ENCODE measurements at places on chromosomes 1 and 21.

DNA sequence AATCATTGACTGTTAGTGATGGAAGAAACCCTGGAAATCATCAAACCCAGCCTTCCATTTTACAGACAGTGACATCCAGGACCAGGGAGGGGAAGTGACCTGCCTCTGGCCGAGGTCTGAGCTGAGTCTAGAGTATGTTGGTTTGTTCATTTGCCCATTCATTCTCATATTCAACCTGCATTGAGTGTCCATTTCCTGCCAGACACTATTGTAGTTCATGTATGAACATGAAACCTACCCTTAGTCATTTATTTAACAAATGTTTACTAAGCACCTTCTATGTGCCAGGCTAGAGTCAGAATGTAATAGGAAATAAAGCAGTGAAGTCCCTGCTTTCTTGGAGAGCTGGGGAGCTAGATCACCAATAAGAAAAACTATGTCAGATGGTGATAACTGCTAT lies 51.3 kb downstream of the KCND3 start:
- no peak for DNase-seq

- DNase-seq, result no peak
Observed at GRCh38 chr1:7398982-7399381, 372.1 kb upstream of the VAMP3 start.

DNA sequence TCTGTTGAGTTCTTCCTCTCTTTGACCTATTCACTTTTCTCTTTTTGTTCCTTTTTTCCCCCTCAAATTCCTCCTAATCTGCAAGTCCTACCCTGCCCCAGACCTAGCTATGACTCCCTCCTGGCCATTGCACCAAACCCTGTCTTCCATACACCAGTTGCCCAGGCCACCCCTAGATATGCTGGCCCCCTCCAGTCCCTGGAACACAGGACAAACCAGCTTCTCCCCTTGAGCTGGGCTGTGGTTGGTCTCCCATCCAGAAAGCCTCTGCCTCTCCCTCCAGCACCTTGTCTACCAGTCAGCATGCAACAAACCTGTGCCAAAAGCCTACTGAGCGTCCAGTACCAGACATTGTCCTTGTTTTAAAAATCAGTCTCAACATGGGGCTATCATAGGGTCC lies 59.4 kb downstream of the ELK4 start:
- no peak for DNase-seq

DNA sequence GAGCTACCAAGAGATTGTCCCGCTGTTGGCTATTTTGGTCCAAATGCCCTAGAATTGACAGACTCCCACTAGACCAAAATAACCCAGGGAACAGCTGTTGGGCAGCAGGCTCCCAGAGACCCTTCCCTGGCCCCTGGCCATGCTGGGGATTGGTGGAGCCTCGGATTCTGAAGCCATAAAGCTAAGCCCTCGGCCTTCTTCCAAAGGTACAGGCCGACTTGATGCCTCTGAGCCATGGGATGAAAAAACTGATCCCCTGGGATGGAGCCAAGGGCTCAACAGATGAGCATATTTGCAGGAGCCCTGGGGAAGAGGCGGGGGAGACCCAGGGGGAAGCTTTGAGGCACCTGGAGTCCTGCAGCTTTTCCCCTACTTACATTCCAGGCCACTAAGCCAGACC lies 1.0 kb upstream of the LRRC38 start:
- no peak for DNase-seq

- no peak for DNase-seq
Observed at GRCh38 chr1:58815686-58816071, 31.8 kb upstream of the JUN start.

DNA sequence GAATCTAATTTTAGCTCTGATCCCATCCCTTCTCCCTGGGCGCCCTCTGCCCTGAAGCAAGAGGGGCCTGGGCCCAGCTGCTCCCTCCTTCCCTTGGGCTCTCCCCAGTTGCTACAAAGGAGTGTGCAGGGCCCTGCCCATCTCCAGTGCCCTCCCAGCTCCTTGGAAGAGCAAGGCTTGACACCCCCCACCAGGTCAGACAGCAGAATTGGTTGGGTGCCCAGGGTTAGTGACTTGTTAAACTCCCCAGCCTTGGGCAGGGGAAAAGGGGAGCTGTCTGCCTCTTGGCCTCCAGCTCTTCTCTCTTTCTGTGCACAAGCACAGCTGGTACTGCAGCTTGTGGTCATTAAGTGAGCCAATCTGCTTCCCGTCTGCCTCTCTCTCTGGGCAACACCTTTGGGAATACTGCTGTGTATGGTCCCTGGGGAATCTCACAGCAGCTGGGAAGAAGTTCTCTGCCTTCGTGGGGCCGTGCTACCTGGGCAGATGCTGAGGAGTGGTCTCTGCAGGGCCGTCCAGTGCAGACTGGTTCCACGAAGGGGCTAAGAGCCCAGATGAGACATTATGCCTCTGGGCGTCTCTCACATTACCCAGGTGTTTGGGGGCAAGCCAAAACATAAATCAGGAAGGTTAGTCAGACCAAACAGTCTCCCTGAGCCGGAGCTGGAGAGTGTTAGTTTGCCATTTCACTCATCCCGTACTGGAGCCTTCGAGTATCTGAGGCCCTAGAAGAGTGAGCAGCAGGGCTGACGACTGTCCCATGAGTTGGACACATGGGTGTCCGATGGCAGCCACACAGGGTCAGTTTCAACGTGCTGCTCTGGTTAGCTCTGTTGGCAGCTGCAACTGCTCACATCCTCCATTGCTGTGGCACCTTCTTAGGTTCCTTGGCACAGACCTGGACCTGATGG lies 37.3 kb downstream of the TMEM53 start:
- DNase-seq, result no peak

- no peak for DNase-seq
Observed at GRCh38 chr1:236636017-236636416, 31.7 kb upstream of the HEATR1 start.

DNA sequence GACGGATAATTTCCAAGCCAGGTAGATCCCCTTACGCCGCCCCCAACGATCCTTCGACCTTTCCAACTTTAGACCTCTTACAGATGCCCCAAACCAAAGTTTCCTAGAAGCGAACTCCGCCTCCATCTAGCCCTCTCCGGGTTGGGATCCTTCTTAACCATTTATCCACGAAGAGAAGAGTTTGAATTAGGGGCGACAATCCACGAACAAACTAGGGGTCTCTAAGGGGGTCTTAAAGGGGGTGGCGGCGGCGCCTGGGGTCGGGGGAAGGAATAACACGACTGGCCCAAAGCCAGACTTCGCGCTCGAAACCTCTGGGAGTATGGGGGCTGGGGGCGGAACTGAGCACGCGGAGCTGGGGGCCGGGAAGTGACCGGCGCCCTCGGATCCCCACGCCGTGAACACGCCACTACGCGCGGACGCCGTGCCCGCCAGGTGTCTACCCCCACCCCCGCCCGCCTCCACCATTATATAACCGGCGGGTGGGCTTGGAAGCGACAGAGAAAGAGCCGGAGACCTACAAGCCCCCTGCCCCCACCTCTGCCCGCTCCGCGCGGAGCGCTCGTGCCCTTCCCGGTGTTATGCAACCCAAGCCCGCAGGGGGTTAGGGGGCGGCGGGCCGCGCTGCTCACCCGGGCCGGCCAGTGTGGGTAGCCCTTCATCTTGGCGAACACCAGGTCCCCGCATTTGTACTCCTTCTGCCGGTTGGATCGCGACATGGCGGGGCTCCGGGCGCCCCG lies 594 bp downstream of the HDGF start:
- DNase-seq, result peak; percentile 33

DNA sequence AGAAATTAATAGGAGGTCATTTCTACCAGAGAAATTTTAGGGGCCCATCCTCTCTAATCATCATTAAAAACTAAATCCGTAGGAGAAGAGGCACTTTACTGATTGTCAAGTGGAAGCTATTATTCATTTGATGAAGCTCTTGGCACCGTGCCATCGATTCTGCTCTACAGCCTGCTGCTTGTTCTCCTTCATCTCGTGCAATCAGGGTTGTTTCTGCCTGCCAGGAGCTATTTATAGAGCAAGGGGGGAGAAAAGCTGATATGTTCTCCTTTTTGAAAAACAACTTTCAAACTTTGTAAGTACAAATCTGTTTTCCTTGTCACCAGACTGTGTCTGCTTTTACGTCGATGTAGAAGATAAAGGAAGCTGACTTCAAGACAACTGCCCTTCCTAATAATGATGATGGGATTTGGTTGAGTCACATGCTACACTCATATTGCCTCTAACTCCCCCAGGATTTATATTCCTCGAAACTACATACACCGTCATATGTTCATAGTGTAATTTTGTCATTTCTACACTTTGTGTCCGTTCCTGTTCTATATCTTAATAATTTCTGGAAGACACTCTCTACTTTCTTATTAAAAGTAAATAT lies 169.6 kb upstream of the LHX8 start:
- no peak for DNase-seq

- DNase-seq, result no peak
Observed at GRCh38 chr1:30656171-30656940, 67.0 kb downstream of the MATN1 start.

DNA sequence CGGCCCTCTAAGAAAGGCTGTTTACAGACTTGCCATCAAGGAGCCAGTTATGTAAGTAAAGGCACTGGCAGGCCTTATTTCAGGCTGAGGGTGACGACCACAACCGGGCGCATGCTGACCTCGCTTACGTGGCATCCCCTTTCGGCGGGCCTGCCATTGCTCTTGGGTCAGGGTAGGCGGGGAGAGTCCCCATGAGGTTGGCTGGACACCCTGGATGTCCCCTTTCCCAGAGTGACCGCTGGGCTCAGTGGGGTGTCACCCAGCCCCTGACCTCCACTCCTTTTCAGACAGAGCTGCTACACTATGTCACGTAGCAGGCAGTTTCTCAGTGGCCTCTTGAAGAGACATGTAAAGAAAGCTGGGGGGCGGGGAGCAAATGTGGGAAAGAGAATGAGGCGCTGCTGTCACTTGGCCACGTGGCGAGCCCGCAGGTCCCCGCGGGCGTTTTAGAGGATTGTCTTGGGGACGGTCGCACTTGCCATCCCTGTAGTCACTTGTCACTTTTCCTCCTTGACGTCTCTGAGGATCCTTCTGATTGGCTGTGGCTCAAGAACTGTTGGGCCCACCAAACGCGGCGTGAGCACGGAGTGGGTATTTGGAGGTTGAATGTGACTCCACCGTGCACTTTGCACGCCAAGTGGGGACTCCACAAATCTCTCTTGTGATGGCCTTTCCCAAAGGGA lies 42.2 kb downstream of the SLC37A1 start:
- peak; percentile 38 for DNase-seq

- DNase-seq, result no peak
Observed at GRCh38 chr21:46639489-46640386, 4.3 kb downstream of the PRMT2 start.

- DNase-seq, result peak; percentile 52
Observed at GRCh38 chr1:3714284-3714741, 37.9 kb upstream of the CCDC27 start.

DNA sequence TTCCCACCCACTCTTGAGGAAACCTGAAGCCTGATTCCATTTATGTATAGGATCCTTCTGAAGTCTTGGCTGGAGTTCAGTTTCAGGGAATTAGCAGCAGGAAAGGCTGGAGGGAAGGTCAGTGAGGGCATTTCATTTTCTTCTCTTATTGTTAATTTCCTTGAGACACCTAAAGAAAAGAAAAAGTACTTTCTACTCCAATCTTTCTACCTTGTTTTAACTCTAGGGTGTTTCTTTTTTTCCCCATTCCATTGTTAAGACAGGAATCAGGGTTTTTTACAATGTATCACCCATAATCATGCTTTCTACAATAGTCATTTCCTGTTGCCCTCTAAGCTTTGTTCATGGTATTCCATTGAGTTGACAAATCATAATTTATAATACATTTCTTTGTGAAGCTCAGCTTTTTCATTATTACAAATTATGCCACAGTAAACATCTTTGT lies 27.4 kb downstream of the SNRPE start:
- no peak for DNase-seq

DNA sequence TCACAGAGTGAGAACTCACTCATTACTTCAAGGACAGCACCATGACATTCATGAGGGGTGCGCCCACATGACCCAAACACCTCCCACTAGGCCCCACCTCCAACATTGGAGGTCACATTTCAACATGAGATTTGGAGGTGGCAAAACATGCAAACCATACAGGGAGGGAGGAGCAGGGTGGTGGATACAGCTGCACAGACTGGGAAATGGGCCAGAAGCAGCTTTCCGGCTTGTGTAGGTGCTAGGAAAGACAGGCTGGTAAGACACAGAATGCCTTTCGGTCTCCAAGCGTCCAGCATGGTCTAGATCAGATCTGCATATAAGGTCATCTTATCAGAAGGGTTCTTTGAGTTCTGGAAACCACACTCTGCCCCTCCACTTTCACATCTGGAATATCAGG lies 35.1 kb upstream of the TINAGL1 start:
- DNase-seq, result no peak

DNA sequence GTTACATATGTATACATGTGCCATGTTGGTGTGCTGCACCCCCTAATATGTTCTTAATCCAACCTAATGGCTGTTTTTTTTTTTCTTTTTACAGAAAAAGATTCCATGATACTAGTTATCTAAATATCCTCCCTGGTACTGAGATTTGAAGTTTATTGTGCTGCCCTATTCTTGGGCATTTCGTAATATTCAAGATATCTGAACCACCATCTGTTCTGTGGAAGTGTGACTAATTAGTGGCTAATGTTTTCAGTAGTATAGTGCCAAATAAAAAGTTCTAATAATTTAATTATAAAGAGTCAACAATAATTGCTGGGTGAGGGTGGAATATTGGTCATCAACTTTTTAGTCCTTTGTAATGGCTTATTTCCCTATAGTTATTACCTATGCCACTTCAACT lies 217.5 kb downstream of the GABPA start:
- no peak for DNase-seq

DNA sequence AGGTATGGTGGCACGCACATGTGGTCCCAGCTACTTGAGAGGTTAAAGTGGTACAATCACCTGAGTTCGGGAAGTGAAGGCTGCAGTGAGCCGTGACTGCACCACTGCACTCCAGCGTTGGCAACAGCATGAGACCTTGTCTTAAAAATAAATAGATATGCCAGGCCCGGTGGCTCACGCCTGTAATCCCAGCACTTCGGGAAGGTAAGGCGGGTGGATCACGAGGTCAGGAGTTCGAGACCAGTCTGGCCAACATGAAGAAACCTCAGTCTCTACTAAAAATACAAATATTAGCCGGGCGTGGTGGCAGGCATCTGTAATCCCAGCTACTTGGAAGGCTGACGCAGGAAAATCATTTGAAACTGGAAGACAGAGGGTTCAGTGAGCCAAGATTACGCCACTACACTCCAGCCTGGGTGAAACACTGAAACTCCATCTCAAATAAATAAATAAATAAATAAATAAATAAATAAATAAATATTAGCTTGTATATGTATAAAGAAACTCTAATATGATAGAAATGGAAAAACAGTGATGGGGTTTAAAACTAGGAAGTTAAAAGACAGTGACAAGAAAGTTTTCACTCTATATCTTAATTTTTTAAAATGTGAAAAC lies 18.8 kb downstream of the GATAD2B start:
- DNase-seq, result no peak
